ENCODE measurements at places on chromosomes 1 and 21.

GRCh38 chr1:41473738-41474362 lies 10.6 kb downstream of the EDN2 start:
- DNase-seq, result no peak

- DNase-seq, result no peak
These were observed 61.3 kb downstream of the ASB17 start for GRCh38 chr1:75870951-75871350.

DNA sequence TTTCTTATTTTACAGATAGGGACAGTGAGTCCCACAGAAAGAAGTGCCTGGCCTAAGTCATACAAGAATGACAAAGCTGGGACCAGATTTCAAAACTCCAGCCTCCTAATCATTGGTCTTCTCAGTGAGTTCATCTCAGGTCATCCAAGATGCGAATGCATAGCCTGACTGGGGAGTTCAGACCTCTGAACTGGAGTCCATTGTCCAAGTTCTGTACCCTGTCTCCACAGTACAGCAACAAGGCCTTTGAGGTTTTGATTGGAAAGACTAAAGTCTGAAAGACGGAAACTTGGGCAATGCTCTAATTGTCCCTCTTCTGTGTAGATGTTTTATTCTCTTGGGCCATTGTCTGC lies 62.0 kb downstream of the TNN start:
- DNase-seq, result no peak

DNA sequence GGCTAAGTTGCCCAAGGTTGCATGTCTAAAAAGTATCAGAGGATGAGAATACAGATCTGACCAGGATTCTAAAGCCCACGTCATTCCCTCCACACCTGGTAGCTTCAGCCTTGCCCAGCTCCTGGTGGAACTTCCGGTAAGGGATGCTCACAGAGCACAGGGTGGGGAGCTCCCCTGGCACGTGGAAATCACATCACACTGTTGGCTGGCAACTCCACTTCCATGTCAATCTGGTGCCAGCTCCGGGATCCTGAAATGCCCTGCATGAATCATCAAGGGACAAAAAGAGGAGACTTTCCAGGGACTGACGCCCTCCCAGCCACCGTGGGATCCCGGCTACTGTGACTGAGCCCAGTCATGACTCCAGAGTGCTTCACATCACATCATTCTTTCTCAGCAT lies 12.4 kb upstream of the BCAR3 start:
- no peak for DNase-seq

DNA sequence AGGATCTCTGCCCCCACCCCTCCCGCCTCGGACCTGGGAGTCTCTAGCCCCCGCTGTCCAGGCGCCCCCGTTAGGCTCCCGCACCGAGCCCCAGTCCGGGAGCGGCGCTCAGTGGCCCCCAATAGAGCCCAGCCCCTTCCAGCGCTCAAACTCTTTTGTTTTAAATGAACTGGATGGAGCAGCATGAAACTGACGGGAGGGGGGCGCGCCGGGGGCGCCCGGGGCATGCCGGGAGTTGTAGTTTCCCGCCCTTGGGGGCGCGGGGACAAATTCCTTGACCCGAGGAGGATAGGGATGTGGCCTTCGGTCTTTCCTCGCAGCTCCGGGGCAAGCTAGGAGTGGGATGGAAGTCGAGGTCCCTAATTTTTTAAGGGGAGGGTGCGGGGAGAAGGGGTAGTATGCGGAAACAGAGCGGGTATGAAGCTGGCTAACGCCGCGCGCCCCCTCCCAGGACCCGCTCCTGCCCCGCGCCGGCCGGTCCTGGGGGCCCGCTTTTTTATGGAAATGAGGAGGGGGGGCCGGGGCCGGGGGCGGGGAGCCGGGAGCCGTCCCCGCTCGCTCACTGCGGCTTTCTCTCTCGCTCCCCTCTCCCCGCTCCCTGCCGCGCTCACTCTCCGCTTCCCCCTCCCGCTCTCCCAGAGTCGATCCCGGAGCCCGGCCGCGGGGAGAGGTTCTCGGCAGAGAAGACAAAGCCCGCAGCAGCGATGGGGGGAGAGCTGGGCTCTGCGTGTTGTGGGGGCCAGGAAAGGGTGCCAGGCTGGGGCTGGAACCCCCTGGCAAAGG lies at the start of gene MEX3A:
Gene MEX3A (minus strand): TSS at position 157 of the 783 bp plus-strand sequence. CDS start 467 bp downstream, outside the sequence.
- DNase-seq, result peak; percentile 97

DNA sequence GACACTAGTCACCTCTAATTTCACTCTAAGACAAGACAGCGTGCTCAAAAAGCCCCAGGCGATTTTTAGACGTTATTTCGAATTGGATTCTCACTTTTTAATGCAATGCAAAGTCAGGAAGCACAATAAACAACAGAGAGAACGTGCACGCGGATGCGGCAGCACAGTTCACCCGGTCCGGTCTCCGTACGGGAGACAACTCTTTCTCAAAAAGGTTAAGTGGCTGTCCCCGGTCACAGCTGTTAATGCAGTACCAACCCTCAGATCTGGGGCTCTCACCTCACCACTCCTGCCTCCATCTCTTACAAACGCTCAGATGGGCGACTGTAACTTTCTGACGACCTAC lies 1.2 kb downstream of the HP1BP3 start:
- DNase-seq, result no peak

- no peak for DNase-seq
These were observed 192.0 kb downstream of the ZC3H11B start for GRCh38 chr1:219420913-219421312.

DNA sequence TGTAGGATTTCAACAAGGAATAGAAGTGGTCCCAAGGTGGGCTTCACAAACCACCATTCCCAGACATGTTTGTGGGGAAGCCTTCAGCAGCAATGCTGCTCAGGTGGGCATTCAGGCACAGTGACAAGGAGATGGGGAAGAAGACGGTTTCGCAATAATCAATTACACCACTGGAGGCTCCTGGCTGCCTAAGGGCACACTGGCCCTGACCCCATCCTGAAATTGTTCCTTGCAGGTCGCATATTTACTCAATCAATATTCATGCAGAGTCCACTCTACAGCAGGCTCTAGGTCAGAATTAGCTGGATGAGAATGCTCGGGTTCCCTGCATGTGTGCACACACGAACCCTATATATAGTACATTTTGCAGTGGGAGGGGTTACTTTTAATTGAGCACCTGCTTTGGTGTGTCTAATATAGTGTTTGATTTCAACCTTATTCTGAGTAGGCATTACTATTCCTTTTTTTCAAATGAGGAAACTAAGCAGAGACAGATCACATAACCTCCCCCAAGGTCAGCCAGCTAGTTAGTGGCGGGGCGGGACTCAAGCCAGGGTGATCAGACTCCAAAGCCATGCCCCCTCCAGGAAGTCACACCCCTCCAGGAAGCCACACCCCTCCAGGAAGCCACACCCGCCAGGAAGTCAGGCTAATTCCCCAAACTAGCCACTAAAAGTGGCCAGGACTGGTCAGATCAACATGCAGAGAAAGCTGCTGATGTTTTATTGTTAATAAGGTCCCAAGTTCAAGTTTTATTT lies 106.5 kb downstream of the HLCS start:
- no peak for DNase-seq

GRCh38 chr1:1407636-1408318 lies 684 bp upstream of the MRPL20 start:
- DNase-seq, result no peak

- no peak for DNase-seq
These were observed 213.5 kb downstream of the ZC3H11B start for GRCh38 chr1:219399446-219399845.

DNA sequence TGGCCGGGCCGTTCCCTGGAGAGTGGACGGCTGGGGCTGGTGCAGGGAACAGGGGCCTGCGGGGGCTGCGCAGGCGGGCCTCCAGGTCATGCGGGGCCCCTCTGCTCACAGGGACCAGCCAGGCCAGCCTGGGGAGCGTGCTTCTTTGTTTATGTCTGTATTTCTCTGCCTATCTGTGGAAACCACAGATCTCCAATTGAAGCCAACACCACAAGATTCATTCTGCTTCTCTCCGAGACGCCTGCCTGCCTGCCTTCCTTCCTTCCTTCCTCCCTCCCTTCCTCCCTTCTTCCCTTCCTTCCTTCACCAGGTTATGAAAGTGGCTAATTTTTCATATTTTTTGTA lies 39.9 kb upstream of the HMGN1 start:
- DNase-seq, result no peak
